Mammary epithelial cell (primary cell): ENCODE measurements at places on chromosomes 12 and 14. TPM values are rescaled to one million over a fixed set of nuclear protein-coding genes. Genes with fewer than 3 reads are reported as not detected.

KRT75 gene
- 26.5 TPM for total RNA-seq

CCDC91 gene
- total RNA-seq = 22.7 and 32.6 TPM in 2 replicates

IRAK3 gene
- total RNA-seq = 0.37 and 0.42 TPM in 2 replicates

CPSF2 gene
- 85.5 and 117 TPM in 2 replicates for total RNA-seq

HCAR1 gene
- 4.1 and 8.8 TPM in 2 replicates for total RNA-seq

OTX2 gene
- not detected in 2 replicates for total RNA-seq

TSHR gene
- not detected for total RNA-seq

ADSS1 gene
- 3.8 TPM for total RNA-seq

DIO3 gene
- total RNA-seq = not detected in 2 replicates

EFCAB11 gene
- total RNA-seq = 4.0 TPM

GUCY2C gene
- total RNA-seq = not detected in 2 replicates

TBX3 gene
- total RNA-seq = 16.0 and 33.8 TPM in 2 replicates

DMAC2L gene
- total RNA-seq = 8.7 TPM

NGB gene
- not detected in 2 replicates for total RNA-seq

RFX4 gene
- total RNA-seq = not detected in 2 replicates

SERPINA6 gene
- not detected in 2 replicates for total RNA-seq

KLRC3 gene
- not detected for total RNA-seq

SVOP gene
- total RNA-seq = under 0.01 TPM

LGR5 gene
- total RNA-seq = not detected in 2 replicates

HCAR3 gene
- total RNA-seq = 0.67 and 0.78 TPM in 2 replicates

TMEM179 gene
- total RNA-seq = not detected

KRT77 gene
- total RNA-seq = not detected in 2 replicates

SERPINA12 gene
- total RNA-seq = not detected

TMEM132D gene
- not detected for total RNA-seq

ENDOU gene
- total RNA-seq = not detected

NFE2 gene
- total RNA-seq = 0.19 and 0.26 TPM in 2 replicates

ADAM21 gene
- total RNA-seq = 0.32 and 0.68 TPM in 2 replicates

TDRD9 gene
- total RNA-seq = 3.5 TPM

KLHL42 gene
- total RNA-seq = 40.3 TPM

ART4 gene
- not detected in 2 replicates for total RNA-seq

LRTM2 gene
- not detected for total RNA-seq

GLIPR1L1 gene
- total RNA-seq = not detected

VPS29 gene
- total RNA-seq = 56.3 TPM

TBX5 gene
- not detected in 2 replicates for total RNA-seq

GPR137C gene
- 0.17 TPM for total RNA-seq

DNAJC22 gene
- total RNA-seq = 0.11 and 0.14 TPM in 2 replicates

HRK gene
- 0.12 and 0.83 TPM in 2 replicates for total RNA-seq

AVPR1A gene
- total RNA-seq = not detected in 2 replicates

DHRS2 gene
- not detected for total RNA-seq

SCN8A gene
- total RNA-seq = 19.2 TPM

LUM gene
- total RNA-seq = not detected in 2 replicates

PLD4 gene
- total RNA-seq = 0.09 and 0.13 TPM in 2 replicates

MMP19 gene
- 2.1 and 2.2 TPM in 2 replicates for total RNA-seq

TGM1 gene
- 7.5 TPM for total RNA-seq

TAS2R42 gene
- total RNA-seq = not detected

HOXC4 gene
- total RNA-seq = 6.2 and 11.9 TPM in 2 replicates

MYF5 gene
- total RNA-seq = not detected

CEBPE gene
- total RNA-seq = not detected in 2 replicates

KCNJ8 gene
- not detected for total RNA-seq

CFAP54 gene
- 1.5 TPM for total RNA-seq

ZFHX2 gene
- total RNA-seq = 0.83 and 1.7 TPM in 2 replicates
